ENCODE measurements at places on chromosomes 3 and 15.

DNA sequence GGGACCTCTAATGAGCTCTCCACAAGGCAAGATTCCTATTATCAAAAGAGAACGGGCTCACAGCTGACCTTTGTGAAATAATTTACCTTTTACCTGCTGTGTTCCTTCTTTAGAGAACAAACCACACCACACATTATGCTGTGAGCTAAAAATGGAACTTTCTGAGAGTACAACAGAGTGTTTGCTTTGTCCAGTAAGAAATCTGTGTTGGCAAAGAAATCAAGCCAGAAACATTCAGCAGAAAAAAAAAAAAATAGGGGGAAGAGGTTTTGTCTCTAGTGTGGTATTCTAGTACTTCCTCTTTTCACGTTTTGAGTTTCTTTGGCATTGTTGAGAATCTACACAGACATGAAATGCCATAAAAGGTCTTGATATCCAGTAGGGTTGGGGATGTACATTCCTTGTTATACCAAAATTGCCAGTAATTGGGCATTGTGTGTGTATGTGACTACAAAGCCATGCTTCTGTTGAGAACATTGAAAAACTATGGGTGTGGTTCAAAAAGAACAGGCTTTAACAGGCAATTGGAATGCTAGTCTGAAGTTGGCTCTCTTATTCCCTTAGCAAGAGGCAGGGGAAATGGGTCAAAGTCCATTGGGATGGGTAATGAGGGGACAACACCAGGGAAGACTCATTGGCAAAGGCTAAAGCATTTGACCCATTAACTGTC lies 273.5 kb downstream of the NEK10 start:
- no peak overlapping the region for H3K27ac ChIP-seq
- peaks cover 11% of the 10 kb centered on the region for H3K4me1 ChIP-seq
- H3K36me3 ChIP-seq: no peaks in the 10 kb centered on the region
- no peak overlapping the region for H3K4me3 ChIP-seq

DNA sequence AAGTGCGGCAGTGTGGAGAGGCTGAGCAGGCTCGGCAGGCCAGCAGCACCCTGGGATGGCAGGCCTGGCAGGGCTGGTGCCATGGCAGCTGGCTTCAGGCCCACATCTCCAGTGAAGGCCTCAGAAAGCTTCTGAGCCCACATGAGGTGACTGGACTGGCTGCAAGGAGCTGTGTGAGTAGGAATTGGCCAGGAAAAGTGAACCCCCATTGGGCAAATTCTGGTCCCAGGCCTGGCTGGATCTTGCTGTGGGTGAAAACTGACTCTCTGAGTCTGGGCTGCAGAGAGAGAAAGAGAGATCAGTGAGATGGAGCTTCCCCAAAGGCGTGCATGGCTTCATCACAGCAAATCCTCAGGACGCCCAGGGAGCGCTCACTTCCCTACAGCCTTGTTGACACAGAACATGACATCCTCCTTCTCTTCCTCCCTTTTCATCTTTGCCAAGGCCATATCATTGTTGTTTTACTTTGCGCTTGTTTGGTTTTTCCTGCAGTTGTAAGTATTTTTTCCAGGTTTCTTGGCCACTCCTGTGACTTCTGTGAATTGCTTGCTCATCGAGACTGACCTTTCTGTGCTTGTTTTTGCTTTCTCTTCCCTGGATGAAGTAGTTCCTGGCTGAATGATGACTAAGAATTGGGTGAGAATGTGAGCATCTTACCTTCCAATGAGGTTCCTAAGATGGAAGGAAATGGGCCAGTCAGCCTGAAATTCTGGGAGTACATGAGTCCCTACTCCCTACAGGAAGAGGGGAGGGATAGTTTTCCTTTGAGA lies 299.1 kb downstream of the TLE3 start:
- no peak overlapping the region for H3K4me3 ChIP-seq
- H3K4me1 ChIP-seq: peaks cover 6% of the 10 kb centered on the region
- no peak for DNase-seq
- no peak overlapping the region for H3K27ac ChIP-seq
- H3K36me3 ChIP-seq: no peaks in the 10 kb centered on the region

GRCh38 chr3:41088882-41089281 lies 110.4 kb upstream of the CTNNB1 start:
- H3K27ac ChIP-seq: no peak overlapping the region
- H3K4me3 ChIP-seq: no peak overlapping the region
- H3K36me3 ChIP-seq: no peaks in the 10 kb centered on the region
- DNase-seq: no peak
- no peaks in the 10 kb centered on the region for H3K27me3 ChIP-seq

DNA sequence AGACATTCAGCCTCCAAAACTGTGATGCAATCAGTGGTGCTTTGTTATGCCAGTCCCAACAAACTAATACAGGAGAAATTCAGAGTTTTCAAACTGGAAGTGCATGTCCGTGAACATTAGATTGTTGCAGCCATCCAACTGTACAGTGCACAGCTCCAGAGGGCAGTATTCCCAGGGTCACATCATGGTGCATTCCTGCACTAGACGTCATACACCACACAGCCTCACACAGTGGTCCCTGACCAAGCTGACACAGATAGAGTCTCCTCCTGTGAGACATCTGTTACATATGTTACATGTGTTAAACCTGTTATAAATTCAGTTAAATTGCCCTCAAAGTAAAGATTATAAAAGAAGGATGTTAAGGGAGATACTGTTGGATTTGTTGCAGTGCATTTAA lies 209.0 kb downstream of the LRRN1 start:
- no peak overlapping the region for H3K27ac ChIP-seq
- no peak for DNase-seq
- no peaks in the 10 kb centered on the region for H3K4me1 ChIP-seq
- H3K4me3 ChIP-seq: no peak overlapping the region
- H3K27me3 ChIP-seq: no peaks in the 10 kb centered on the region
- no peaks in the 10 kb centered on the region for H3K36me3 ChIP-seq

GRCh38 chr3:136245691-136246090 lies 4.4 kb upstream of the PCCB start:
- H3K27ac ChIP-seq: no peak overlapping the region
- no peaks in the 10 kb centered on the region for H3K27me3 ChIP-seq
- no peak for DNase-seq
- H3K36me3 ChIP-seq: no peaks in the 10 kb centered on the region
- H3K4me3 ChIP-seq: no peak overlapping the region
- H3K4me1 ChIP-seq: peaks cover 4% of the 10 kb centered on the region

DNA sequence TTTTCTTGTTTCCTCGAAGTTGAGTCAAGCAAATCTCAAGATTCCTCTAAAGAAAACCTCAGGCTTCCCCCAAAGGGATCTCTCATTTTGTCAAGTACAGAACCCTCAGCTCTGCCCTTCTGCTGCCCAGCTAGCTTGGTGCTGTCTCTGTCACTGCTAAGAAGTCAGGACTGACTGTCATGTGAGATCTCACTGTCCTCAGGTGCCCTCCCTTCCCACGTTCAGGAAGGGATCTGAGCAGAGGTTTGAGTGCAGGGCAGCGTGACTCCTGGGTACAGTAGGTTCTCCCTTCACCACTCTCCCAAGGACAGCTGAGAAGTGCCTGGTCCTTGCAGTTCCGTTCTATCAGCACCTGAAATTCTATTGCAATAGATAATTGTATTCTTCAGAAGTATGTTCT lies 229.7 kb downstream of the SLCO3A1 start:
- no peaks in the 10 kb centered on the region for H3K36me3 ChIP-seq
- H3K4me3 ChIP-seq: no peak overlapping the region
- no peaks in the 10 kb centered on the region for H3K27me3 ChIP-seq

DNA sequence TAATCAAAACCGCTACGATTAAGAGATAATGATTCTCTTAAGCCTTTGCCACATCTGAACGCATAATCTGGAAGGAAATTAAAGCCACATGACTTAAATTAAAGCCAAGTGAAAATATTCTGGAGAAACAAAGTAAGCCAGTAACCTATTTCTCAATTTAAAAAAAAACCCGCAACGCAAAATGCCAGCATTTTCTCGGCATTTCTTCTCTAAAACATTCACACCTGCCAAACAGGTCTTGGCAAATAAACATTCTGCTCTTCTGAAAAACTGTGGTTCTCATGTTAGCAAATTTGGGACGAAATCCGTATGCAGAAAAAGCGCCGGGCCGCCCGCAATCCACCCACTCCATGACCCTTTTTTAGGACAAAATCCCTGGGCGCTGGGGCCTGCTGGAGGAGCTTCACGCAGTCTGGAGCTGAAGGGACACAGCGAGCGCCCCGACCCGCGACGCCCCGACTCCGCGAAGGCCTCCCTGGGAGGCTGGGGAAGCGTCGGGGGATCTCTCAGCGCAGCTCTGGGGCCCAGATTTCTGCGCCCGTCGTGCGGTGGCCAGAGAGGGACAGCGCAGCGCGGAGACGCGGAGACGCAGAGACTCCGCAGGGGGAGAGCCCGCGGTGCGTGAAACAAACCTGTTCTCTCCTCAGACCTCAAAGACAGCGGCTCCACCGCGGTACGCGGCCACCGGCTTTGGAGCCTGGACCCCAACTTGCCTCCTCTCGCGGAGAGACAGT lies 471 bp downstream of the NKIRAS1 start:
- no peaks in the 10 kb centered on the region for H3K27me3 ChIP-seq
- peak overlapping the region; percentile 99 for H3K4me3 ChIP-seq
- H3K27ac ChIP-seq: peak overlapping the region; percentile 100
- peaks cover 25% of the 10 kb centered on the region for H3K4me1 ChIP-seq

DNA sequence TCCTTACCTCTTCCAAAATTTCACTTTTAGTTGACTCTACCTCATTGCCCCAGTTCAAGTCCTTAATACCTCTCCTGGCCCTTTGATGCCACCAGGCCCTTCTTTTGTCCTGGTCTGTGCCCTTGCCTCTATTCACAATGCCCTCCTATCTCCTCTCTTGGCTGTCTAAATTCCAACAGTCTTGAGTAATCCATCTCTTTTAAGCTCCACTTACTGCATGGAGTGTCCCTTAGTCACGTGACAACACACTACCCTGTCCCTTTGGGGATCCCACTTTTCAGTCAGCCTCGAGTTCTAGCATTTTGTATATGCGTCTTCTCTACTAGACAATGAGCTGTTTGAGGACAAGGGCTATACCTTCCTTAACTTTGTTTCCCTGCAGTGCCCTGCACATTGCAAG lies 52.7 kb upstream of the SCN5A start:
- no peak overlapping the region for H3K4me3 ChIP-seq
- DNase-seq: no peak
- no peaks in the 10 kb centered on the region for H3K27me3 ChIP-seq
- no peaks in the 10 kb centered on the region for H3K36me3 ChIP-seq

DNA sequence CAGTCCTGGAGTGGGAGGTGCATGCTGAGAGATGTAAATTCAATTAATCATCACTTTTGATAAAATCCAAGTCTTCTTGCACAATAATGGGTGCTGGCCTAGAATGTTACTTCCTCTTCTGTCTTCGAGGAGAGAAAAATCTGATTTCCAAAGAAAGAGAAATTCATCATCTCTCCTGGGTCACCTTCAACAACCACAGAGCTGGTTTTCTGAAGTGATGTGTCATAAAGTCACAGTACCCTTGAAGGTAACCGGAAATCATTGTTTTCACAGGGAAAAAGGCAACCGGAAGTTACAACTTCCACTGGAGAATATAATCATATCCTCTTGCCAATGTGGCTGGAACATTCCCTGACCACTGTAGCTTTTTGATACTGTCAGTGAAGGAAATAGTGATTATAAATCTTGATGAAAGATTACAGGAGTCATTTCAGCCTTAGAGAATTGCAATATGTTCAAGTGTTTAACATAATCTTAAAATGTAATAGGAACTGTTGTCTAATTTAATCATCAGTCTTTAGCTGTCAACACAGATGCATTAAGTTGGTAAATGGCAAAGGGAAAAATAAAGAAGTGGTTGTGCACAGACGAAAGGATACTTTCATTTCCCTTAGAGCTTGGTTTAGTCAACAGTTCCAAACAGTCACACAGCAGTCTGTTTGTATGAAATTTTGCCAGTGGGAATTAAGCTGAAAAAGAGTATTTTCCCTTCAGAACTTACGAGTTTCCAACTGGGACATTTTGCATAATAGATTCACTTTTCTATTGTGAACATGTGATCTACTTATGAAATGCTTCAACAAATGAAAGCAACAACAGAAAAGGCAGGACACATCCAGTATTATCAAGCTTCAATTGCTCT lies 106.5 kb upstream of the SLC4A7 start:
- H3K27ac ChIP-seq: peak overlapping the region; percentile 26
- H3K27me3 ChIP-seq: no peaks in the 10 kb centered on the region
- DNase-seq: peak; percentile 8
- H3K4me1 ChIP-seq: peaks cover 29% of the 10 kb centered on the region

DNA sequence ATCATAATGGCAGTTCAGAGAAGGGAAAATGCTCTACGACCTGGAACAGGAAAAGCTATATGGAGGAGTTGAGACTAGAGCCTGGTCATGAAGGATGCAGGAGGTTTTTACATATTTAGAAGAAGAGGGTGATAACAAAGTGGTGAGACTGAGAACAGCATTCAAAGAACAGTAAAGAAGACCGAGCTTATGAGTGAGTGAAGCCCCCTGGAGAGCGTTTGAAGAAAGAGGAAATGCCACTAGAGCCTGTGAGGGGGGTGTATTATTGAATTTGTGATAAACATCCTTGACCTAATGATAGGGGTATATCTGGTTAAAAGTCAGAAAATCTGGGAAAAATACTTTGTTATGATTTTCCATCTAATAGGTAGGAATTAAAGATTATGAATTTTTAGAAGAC lies 4.2 kb downstream of the PARP9 start:
- H3K27me3 ChIP-seq: no peaks in the 10 kb centered on the region
- peaks cover 43% of the 10 kb centered on the region for H3K4me1 ChIP-seq
- H3K4me3 ChIP-seq: no peak overlapping the region
- DNase-seq: no peak
- peaks cover 44% of the 10 kb centered on the region for H3K36me3 ChIP-seq

- no peak overlapping the region for H3K27ac ChIP-seq
- H3K27me3 ChIP-seq: no peaks in the 10 kb centered on the region
- H3K4me3 ChIP-seq: no peak overlapping the region
- no peak for DNase-seq
These were observed 133.2 kb upstream of the LRTM1 start for GRCh38 chr3:55060896-55061719.

GRCh38 chr3:178302966-178303930 lies 233.0 kb upstream of the KCNMB2 start:
- no peaks in the 10 kb centered on the region for H3K27me3 ChIP-seq
- no peaks in the 10 kb centered on the region for H3K4me1 ChIP-seq
- H3K36me3 ChIP-seq: no peaks in the 10 kb centered on the region
- no peak overlapping the region for H3K4me3 ChIP-seq
- DNase-seq: no peak

DNA sequence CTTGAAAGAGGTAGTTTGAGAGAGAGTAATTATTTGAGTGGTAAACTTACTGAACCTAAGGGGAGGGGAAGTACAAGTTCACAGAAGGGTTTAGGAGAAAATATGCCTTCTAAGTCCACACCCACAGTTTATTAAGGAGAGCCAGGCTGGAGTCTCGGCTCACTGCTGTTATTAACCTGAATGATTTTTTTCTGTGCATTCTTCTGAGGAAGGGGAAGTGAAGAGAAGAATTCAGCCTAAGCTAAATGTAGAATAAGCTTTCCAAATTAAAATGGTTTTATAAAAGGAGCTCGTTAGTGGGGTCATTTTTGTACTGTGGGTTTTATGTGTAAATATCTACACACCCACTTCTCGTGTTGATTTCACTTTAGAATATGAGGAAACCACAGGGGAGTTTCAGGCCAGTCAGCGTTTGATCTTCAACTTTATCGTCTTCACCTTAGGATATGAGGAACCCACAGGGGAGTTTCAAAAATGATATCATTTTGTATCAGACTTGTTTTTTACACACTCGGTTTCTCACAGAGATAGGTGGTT lies 1.5 kb downstream of the WHAMM start:
- H3K4me3 ChIP-seq: peak overlapping the region; percentile 96
- no peaks in the 10 kb centered on the region for H3K27me3 ChIP-seq
- H3K27ac ChIP-seq: peak overlapping the region; percentile 97
- H3K36me3 ChIP-seq: peaks cover 23% of the 10 kb centered on the region
- H3K4me1 ChIP-seq: peaks cover 51% of the 10 kb centered on the region

- H3K4me1 ChIP-seq: no peaks in the 10 kb centered on the region
- peaks cover 4% of the 10 kb centered on the region for H3K27me3 ChIP-seq
- no peaks in the 10 kb centered on the region for H3K36me3 ChIP-seq
- no peak overlapping the region for H3K4me3 ChIP-seq
These were observed 63.7 kb downstream of the GPR176 start for GRCh38 chr15:39856357-39856756.
